ENCODE measurements at places on chromosomes 5 and 9. TPM values are rescaled to one million over a fixed set of nuclear protein-coding genes. Genes with fewer than 3 reads are reported as not detected.
A peak's percentile ranks its signal among the peaks of the same experiment; 100 is the strongest.

The TIMD4 gene
- not detected for total RNA-seq

The OR1J2 gene
- total RNA-seq, result not detected

The GPR151 gene
- total RNA-seq, result not detected

The THBS4 gene
- 1.5 TPM for total RNA-seq

The CNTLN gene
- total RNA-seq, result 25.8 TPM

The SLC6A19 gene
- not detected for total RNA-seq

DNA sequence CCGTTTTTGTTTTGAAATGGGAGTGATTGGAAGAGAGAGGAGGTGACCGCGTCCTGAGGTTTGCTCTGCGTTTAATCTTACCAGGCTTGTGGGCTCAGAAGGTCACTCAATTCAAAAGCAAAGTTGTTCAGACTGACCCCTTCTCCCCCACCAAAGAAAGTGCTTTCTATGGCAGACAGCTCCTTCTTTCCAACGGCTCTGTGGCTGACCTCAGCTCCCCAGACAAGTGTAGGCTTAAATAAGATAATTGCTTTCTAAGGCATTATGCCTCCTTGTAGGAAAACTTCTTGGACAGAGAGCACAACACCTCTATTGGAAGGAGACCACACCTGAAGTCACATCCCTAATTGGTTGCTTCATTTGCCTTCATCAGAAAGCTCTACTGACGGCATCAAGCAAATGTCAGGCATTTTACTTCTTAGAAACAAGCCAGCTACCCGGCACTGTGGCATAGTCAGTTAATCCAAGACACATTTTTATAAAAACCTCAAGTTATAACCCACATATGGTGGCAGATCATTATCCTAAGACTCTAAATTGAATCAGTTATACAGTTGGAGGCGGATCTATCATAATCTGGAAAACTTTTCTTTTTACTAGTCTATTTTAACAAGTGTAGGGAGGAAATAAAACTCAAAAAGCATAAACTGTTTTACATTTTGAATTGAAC lies 94.9 kb downstream of the TMEM174 start:
- DNase-seq, result no peak

DNA sequence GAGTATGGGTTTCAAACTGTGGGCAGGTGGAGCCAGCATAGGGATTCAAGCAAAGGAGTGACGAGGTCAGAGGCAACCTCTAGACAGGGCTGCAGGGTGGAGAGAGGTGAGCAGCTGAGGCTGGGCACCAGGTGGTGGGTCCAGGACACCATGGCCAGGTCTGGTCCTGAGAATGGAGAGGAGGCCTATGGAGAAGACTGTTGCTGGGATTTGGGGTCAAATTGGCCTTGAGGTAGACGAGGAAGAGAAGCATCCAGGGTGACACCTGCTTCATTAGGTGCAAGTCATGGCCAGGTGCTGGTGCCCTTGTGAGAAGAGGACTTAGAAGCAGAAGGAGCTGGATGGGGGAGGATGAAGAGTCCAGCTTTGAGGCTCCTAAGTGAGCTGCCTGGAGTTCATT lies 99.6 kb downstream of the NSG2 start:
- DNase-seq, result no peak

- peak; percentile 17 for DNase-seq
Observed at GRCh38 chr5:148002451-148002850, 61.3 kb upstream of the SPINK5 start.

DNA sequence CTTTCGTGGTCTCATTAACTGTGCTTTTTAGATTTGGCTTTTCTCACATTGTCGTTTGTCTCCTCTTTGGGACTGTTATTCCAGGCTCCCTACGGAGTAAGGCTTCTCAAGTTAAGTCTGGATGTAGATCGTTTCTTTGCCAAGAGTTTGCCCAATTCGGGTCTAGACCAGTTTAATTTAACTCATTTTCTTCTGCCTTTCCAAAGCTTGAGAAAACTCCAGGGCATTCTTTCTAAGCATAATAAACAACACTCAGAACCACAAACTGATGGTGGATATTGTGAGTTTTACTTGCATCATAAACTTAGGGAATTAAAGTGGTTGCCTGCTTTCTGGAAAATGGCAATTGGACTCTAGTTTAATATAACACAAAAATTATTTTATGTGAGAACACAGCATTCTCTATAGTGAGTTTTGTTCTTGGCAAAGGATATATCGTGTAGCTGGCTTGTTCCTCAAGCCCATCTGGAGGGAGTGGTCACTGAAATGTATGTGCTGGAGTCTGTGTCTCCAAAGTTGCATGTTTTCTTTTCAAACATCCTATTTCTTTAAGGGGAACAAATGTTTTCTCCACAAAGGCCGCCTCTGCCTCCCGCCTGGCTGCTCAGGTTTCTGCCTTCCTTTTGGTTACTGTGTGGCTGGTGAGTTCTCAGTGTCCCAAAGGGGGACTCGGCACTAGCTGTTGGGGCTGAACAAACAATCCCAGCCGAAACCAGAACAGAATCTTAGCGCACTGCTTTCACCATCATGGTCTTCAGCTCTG lies 211.3 kb upstream of the FBN2 start:
- no peak for DNase-seq

DNA sequence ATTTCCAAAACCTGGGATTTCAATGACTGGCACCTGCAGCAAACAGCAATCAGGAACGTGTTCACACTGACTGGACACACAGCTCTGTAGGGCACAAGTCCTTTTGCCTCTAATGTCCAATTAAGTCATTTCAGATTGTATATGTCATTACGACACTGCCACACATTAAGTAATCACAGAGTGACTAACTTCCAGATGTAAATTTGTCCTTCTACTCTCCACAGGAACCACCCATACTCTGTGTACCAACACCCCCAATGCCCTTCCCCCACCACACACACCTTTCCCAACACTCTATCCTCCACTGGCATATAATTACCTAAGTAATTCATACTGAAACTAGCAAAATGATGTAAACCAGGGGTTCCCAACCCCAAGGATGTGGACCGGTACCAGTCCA lies 30.5 kb downstream of the LARS1 start:
- no peak for DNase-seq

DNA sequence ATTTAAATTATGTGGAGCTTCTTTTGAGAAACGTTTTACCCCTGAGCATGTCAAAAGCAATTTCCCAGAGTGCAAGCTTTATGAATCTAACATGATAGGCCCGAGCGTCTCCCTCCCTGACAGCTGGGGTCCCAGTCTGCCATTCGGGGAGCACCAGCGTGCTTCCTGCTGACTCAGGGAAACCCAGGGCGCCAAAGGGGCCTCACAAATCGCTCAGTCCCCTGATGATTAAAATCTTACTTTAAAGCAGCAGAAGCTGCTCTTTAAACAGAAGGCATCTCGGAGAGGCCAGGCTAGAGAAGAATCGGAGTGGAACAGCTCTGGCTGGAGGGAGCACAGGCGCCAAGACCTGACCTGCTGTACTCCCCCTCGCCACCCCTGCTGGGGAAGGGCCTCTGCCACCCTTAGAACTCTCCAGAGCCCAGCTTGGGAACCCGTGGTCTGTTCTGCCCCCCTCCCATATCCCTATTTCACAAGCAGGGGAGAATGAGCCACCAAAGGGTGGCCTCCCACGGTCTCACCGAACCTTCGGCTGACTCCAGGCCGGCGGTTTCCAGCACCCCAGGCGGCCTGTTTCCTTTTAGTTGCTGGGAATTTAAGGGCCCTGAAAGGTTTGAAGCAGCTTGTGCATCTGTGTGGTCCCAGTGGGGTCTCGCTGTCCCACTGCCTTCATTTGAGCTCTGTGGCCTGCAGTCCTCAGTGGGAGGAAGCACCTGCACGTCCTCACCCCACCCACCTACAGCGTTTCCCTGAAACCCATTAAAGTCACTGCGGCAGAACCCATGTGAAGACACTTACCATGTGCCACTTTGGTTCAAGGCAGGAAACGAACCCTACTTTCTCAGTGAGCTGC lies 147.6 kb downstream of the COL23A1 start:
- no peak for DNase-seq

DNA sequence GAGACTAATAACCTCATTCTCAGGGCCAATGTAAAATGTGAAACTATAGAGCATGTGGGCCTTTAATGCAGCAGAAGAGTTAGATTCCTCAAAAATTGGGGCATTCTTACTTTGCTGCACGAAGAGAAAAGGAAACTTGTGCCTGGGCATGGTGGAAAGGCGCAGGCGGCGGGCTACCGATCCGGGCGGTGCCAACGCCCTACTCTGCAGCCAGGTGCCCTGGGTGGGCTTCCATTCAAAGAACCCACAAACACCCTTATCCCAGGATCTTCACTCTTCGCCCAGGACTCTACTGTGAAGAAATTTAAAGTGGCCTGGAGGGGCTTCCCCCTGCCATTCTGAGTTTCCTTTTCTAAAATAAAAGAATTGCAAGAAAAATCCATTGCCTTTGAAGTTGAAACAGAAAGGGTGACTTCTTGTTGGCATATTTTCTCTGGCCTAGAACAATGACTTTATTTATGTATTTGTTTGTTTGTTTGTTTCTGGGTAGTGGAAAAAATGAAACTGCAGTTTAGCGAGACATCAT lies 124.9 kb downstream of the TMEM161B start:
- no peak for DNase-seq

- DNase-seq, result no peak
Observed at GRCh38 chr9:94819161-94819687, 92.7 kb downstream of the AOPEP start.

DNA sequence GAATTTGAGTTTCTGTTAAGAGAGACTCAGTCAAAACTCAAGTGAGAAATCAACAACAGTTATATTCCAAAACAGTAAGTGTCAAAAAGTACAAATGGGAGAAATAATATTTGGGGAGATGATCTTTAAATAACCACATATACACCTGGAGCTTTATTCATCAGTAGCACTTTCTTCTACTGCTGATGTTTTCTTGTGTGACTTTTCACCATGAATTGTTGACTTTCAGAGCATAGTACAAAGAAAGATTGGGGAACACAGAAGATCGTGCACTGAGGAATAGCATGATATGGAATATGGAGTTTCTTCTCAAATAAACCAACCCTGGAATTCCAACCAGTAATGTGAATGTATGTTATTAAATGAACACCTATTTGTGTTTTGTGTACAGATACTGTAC lies 130.7 kb downstream of the MLLT3 start:
- no peak for DNase-seq

DNA sequence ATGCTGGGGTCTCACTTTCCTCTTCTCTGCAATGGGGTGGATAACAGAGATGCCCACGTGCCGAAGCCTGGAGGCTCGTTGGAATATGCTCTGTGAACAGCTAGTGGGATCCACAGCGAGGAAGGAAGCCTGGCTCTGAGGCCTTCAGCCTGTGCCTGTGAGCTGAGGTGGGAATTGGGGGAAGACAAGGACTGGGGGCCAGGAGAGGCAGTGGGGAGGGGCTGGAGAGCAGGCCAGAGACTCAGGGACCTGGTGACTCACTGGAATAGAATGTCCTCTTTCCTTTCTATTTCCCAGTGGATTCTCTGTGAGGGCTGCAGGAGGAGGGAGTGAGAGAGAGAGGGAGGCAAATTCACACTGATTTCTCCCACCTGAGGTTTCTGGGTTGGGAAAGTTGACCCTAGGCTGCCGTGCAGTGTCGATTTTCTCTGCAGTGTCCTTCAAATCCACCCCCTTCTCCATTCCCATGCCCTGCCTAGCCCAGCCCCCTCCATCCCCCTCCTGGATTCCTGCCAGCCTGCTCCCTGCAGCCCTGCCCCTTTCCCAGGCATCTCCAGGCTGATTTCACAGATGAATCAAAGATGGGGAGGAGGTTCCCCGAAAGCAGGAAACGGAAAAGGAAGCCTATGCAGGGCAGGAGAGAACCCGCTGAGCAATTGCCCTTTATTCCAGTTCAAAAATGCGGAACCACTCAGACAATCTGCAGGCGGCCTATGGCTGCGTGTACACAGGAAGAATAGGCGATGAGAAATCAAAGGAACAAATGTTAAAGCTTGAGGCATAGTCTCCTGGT lies 1.4 kb upstream of the SPAAR start:
- DNase-seq, result peak; percentile 91

DNA sequence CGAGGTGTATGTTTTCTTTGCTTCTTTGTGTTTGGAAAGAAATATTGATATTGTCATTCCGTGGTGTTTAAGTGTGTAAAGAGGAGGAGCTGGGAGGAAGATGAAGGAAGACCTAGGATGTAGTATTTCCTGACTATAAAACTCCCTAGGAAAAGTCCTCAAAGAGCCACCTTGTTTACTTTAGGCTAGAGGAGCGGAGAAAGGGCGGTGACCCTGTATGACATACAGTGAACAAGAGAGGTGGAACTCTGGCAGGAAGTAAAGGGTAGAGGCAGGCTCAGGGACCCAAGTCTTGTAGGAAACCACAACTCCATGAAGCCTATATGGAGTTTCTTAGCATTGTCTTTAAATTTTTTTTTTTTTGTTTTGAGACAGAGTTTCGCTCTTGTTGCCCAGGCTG lies 303.9 kb downstream of the DOCK8 start:
- no peak for DNase-seq

GRCh38 chr5:139961435-139962157 lies 81.5 kb downstream of the NRG2 start:
- no peak for DNase-seq

DNA sequence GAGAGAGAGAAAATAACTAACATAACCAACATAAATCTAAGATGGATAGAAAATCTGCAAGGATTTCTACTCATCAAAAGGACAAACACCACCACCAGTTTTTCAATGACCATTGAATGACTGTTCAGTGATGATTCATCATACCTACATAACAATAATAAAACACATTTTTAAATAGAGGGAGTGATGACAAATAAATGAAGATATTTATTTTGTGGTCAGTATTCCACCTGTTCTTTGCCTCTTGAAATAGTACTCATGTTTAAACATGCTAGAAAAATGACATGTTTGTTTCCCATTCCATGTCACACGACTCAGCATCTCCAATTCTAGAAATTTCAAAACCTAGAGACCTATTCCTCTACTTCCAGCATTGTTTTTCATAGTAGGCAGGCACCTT lies 34.6 kb upstream of the ADAMTS16 start:
- no peak for DNase-seq

DNA sequence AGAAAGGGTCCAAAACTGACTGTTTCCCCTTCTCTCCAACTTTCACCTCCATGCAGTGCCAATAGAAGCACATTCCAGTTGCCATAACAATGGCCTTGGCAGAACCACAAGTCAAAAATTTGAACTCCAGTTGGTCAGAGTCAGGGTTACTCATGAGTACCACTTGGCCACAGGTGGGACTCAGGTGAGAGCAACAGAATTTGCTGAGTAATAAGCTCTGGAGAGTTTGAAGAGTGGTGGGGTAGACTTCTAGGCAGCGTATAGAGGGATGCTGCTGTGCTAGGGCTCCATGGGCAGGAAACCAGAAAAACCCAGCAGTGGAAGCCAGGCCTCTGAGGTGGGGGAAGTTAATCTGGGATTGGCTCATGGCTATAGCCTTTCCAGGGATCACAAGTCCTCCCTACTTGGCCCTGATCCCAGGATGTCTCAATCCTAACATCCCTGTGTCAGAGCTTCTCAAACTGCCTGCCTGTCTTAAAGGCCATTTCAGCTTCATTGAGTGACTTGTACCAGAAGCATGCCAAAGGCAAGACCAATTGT lies 30.2 kb downstream of the SNX18 start:
- DNase-seq, result peak; percentile 87

- no peak for DNase-seq
Observed at GRCh38 chr9:110143950-110144545, 63.9 kb downstream of the C9orf152 start.
